ENCODE measurements at places on chromosomes 6 and 20.

- no peak for DNase-seq
These were observed 355.4 kb downstream of the CDC5L start for GRCh38 chr6:44742828-44743372.

GRCh38 chr6:5107341-5107740, 22.2 kb downstream of the PPP1R3G start:
- DNase-seq: no peak

DNA sequence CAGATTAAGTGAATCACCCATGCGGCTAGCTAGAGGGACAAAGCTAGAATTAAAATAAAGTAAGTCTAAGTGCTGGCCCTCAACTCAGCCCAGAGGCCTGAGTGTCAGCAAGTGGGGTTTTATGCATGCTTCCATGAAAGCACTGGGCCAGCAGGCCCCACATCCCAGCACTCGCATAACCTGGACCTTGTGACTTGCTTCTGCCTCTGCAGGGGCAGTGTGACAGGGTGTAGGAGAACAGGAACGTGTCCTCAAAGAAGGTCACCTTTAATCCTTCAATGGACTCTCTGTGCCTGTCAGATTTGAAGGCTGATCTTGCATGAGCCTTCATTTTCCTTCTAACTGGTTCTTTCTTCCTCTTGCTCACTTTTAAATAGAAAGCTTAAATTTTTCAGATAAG, 183.4 kb downstream of the ALDH8A1 start:
- DNase-seq: no peak

DNA sequence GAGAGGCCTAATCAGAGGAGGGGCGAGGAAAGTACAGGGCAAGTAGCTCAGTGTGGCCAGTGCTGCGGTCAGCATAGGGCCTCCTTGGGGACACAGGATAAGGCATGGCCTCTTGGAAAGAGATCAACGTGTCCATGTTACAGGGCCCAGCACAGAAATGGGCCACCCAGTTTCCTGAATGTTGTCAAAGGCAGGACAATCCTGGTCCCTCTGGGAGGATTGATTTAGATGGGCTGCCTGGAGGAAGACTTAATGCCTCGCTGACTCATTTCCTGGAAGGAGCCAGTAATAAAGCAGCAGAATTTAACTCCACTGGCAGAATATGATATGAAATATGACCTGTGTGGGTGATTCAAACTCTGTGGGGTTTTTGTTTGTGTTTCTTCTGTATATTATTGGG, 16.6 kb downstream of the DDO start:
- no peak for DNase-seq

DNA sequence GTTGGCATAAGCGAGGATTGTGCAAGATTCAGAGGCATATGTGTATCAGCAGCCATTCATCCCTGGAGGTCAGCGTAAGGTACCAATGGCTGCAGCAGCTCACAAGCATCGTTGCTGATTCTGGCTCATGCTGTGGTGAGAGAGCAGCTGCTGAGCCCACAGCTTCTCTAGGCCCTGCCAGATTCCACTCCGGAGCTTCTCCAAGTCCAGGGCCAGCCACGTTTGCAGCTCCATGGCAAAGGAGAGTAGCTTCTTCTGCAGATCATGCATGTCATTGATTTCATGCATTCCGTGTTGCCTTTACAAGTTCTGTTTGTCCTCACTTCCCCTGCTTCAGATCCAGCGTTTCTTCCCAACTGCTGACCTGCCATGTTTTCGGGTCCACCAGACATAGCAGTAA, 474.8 kb upstream of the ID4 start:
- DNase-seq: no peak

DNA sequence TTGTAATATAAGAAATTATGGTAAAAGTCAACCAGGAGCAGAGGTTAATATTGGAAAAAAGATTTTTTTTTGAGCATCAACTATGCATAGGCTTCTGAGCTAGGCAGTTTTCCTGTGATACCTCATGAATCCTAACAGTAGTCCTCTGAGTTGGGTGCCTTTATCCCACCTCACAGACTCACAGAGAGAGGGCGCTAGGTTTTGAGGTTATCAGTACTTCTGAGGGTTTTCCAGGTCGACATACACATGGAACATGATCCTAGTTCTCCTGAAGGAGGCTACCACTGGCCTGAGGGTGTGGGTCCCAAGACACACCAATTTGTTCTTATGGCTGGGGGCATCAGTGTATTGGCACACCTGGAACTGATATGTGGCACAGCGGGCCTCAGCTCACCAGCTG, 358.8 kb upstream of the JAG1 start:
- DNase-seq: no peak

GRCh38 chr20:4883051-4883450, 118.3 kb downstream of the SLC23A2 start:
- DNase-seq: no peak

GRCh38 chr20:21632735-21633053, 72.8 kb upstream of the PAX1 start:
- no peak for DNase-seq

DNA sequence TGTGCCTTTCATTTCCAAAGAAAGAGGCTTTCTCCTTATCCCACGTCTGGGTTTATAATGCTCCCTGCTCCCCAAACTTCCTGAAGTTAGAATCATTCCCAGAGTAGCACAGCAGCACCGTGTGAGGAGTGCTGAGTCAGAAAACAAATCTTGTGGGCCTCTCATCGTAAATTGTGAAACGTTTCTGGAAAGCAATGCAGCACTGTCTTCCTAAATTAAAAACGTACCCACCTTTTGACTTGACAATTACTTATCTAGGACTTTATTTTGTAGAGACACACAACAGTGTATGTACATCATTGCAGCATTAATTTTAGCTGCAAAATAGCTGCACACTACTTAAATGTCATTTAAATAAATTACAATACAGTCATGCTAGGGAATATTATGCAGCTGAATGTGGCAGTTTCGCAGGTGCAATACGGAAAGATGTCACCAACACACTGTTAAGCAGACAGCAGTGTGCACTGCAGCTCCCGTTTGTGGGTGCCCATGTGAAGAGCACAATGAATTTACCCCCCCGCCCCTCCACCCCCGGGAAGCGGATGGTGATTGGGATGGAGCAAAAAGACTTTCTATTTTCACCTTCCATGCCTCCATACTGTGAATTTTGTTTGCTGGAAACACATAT, 30.8 kb downstream of the RRBP1 start:
- no peak for DNase-seq

- DNase-seq: no peak
These were observed 12.0 kb downstream of the UBD start for GRCh38 chr6:29547573-29547972.

DNA sequence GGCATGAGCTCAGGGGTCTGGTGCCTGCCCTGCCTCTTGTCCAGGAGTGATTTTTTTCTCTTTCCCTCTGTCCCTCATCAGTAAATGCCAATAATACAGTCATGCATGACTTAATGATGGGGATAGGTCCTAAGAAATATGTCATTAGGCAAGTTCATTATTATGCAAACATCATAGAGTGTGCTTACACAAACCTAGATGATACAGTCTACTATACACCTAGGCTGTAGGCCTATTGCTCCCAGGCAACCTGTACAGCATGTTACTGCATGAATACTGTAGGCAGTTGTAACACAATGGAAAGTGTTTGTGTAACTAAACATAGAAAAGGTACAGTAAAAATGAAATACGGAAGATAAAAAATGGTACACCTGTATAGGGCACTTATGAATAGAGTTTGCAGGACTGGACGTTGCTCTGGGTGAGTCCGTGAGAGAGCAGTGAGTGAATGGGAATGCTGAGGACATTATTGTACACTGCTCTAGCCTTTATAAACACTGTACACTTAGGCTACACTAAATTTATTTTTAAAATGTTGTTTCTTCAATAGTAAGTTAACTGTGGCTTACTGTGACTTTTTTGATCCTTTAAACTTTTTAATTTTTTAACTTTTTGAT, 22.1 kb downstream of the PBOV1 start:
- DNase-seq: no peak

GRCh38 chr6:162389343-162390085, 338.1 kb downstream of the PRKN start:
- DNase-seq: no peak

DNA sequence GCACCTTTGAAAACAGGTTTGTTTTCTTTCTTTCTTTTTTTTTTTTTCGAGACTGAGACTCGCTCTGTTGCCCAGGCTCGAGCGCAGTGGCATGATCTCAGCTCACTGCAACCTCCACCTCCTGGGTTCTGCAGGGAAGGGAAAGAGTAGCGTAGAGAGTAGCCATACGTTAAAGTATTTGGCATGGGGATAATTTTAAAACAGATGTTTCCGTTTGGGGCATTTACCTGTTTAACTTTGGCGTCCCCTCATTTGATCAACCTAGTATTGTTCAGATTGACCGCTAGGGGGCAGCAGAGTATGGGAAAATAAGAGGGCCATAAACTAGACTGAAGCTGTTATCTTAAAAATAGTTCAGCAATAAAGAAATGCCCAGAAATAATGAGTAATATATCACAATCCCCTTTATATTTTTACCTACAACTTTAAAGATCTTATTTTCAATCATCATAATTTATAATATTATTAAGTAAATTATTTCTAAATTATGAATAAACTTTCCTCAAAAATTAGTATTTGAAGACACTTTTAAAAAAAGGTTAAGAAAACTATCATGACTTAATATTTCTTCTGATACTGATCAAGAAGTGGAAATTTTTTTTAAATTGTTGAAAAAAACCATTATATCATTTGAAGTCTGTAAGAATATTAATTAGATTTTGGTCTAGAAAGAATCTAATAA, 7.6 kb upstream of the TAAR9 start:
- peak; percentile 65 for DNase-seq

DNA sequence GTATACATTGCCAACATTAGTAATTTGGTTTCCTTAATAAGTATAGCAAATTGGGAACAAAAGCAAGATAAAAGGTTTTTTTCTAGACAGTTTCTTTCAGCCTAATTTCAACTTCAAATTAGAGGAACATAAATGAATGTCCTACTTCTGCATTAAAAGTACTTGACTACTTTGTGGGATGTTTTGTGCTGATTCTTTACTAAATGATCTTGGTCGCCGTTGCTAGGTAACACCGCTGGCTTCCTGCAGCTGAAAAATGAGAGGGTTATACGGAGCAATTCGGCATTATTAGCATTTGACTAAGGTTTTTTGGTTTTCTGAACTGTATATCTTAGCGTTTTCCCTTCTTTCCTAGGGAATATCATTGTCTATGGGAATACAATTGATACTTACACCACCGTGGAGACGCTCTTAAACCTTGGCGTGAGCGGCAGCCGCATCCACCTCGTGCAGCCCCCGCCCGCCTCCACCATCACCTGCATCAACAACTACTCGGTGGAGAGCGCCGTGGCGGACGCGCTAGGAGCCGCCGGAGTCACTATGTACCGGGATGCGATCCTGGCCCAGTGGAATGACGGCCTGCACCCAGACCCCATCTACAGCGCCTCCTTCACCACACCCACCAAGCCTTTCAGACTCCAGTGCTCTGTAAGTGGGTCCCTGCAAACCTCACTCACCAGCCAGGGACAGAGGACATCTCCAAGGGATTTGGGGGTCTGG, 90.9 kb upstream of the INSM1 start:
- no peak for DNase-seq

DNA sequence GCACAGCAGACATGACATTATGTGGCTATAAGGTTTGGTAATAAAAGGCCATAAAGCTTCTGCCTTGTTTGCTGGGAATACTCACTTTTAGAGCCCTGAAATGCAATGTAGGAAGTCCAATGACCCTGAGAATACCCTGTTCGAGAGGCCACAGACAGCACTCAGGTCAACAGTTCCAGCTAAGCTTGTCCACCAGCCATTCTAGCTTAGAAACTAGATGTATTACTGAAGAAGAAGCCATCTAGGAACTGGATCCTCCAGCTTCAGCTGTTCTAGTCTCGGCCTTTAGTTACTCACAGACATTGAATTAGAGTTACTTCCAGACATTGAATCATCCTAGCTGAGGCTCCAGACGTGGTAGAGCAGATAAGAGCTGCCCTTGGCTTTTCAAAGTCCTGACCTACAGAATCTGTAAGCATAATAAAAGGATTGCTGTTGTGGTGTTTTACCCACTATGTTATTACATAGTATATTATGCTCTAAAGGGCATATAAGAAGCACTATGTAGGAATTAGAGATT, 84.9 kb downstream of the MMS22L start:
- no peak for DNase-seq

- DNase-seq: no peak
These were observed 679 bp upstream of the RING1 start for GRCh38 chr6:33207552-33208090.

DNA sequence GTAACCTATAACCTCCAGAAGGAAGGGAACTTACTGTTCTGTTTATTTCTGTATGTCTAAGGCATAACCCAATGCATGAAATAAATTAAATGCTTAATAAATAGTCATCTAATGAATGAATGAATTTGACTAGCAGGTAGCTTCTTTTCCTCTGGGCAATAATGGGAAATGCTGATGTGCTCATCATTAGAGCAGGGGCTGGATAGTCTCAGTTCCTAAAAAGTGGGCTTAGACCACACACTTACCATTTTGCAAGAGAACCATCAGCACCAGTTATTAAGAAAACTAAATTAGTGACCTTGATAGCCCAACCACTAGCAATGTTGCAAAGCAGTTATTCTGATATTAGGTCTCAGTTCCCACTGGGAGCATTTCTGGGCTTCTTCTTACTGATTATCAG, 449.7 kb downstream of the CDC5L start:
- no peak for DNase-seq

DNA sequence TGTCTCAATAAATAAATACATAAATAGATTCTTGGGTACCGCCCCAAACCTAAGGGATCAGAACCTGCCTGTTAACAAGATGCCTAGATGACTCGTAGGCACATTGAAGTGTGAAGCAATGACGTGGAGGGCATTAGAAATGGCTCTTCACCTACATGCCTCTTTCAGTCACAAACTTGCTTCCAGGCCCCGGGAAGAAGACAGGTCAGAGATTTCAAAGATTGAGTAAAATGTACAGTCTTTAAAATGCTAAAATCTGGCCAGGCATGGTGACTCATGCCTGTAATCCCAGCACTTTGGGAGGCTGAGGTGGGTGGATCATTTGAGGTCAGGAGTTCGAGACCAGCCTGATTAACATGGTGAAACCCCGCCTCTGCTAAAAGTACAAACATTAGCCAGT, 480.8 kb upstream of the JARID2 start:
- DNase-seq: no peak

- no peak for DNase-seq
These were observed 39.4 kb downstream of the NOL7 start for GRCh38 chr6:13654496-13654895.

- DNase-seq: no peak
These were observed 22.9 kb upstream of the NPBWR2 start for GRCh38 chr20:64130271-64130670.

- no peak for DNase-seq
These were observed 103.7 kb upstream of the SOX4 start for GRCh38 chr6:21489826-21490225.

DNA sequence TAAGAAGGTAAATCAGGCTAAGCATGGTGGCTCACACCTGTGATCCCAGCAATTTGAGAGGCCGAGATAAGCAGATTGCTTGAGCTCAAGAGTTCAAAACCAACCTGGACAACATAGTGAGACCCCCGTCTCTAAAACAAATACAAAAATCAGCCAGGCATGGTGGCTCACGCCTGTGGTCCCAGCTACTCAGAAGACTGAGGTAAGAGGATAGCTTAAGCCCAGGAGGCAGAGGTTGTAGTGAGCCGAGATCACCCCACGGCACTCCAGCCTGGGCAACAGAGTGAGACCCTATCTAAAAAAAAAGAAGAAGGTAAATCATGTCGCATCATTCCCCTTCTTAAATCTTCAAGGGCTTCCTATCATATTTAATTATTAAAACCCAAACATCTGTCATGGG, 39.0 kb upstream of the PRND start:
- no peak for DNase-seq
